ENCODE measurements at places on chromosomes 5 and 9.

- no peak for DNase-seq
These were observed 52.8 kb downstream of the CTNND2 start for GRCh38 chr5:11851416-11851815.

- no peak for DNase-seq
These were observed 228.8 kb downstream of the SNX18 start for GRCh38 chr5:54746346-54746745.

DNA sequence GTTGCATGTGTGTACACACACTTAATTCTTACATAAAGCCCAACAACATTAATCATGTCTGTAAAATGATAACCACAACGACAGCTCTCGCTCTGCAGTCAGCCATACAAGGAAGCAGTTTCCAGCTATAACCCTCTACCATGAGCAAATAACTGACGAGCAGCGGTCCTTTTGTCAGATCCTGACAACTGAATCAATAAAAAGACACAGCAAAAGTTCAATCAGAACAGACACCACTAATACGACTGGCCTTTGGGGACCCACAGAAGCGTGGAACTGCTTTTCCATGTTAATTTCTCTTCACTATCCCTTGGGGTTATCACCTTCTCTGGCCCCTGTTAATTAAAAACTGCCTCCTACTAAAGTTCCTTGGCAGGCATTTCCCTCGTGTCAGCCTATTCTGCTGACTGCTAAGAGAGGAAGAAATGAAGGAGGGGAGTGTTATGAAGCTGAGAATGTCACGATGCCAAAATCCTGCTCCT is 722.8 kb upstream of the GRAMD2B start:
- no peak for DNase-seq

- DNase-seq: no peak
These were observed 47.2 kb upstream of the FCN2 start for GRCh38 chr9:134833294-134833880.

DNA sequence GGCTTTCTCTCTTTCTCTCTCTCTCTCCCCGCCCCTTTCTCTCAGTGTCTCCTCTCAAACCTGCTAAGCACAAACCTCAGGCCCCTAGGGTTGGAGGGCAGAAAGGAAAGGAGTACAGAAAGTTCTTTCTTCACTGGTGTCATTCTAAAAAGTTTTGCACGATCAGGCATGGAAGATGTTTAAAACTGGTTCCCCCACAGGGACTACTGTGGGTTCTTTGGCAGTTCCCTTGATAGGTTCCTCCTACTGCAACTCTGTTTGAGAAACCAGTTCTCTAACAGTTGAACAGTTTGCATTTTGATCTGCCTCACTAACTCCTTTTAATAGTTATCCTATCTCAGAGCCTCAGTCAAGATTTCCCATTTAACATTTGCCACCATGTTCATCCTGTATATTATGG is 82.9 kb downstream of the CDO1 start:
- no peak for DNase-seq

- no peak for DNase-seq
These were observed 36.0 kb upstream of the SPATA31C2 start for GRCh38 chr9:88174324-88174723.

DNA sequence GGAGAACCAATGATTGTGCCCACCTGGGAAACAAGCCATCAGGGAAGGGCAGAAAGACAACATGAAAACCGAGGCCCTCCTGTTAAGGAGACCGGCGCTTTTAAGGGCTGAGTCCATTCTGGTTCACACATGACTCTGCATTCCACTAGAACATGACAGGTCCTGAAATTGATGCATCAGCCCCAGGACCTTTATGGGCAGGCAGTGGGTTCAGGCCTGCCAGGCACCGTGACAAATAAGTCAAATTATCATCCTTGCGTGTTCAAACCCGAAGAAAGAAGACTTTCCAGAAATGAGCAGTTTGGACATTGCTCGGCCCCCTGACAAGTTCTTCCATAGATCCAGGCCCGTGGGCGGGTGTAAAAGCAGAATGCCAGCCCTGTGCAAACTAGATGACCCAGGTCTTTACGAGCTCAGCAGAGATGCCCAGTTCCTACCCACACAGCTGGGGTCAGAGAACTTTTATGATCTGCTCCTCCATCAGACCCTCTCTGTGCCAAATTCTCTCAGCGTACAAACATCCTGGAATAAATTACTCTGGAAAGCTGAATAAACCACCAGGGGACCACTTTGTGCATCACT is 295.5 kb upstream of the WWC1 start:
- no peak for DNase-seq

DNA sequence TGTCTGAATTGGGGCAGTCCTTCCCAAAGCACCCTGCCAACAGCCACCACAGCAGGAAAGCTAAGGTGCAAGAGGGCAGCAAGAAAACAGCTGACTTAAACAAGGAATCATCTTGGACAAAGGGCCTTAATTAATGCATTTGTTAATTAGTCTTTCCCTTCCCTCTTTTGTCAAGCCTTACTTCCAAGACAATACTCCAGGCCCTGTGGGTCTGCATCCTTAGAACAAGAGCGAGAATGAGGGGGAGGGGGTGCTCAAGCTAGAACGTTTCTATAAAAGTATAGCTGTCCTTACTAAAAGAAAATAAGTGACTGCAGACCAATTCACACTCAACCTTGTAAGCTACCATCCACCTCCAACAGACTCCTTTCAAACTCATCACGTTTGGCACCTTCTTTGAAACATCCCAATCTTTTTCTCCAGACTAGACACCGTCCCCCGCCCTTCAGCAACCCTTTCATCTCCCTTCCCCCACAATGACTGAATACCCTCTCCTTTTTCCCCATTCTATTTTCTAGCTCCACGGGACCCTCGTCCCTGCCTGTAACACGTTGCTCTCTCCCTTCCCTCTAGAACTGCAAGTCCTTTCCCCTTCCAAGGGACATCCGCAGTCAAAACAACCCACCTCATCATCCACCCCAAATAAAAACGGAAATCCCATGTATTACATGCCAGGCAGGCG is 85.7 kb upstream of the RNF38 start:
- DNase-seq: no peak
